NCI-H1436 (cell line): ENCODE measurements at places on chromosomes 7 and 10.

GRCh38 chr10:88395677-88396076 is 187.4 kb downstream of the RNLS start:
- DNase-seq: no peak

GRCh38 chr7:77862691-77863090 is 64.1 kb downstream of the PHTF2 start:
- peak; percentile 37 for DNase-seq

DNA sequence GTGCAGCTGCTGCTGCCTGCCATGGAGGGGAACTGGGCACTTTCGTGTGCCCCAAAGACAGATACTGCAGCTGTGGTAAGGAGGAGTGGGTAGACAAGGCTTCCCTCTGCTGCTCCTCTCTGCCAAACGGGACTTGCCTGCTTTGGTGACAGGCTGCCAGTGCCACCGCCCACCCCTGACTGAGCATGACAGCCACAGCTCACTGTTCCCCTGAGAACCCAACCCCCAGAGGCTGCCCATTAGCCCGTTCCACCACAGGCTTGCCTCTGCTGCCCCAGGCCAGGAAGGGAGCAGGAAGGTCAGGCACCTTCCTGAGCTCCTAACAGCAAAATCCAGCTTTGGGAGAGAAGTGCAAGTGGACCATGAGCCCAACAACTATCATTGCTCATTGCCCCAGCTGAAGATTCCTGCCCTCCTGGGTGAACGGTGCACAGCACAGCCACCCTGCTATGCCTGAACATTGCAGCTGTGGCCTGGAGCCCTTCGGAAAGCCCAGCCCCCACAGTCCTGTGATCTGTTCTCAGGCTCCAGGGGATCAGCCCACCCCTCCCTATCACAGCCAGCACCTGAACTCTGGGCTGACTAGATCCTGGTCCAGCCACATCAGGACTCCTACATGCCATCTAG is 58.7 kb upstream of the ANTXRL start:
- DNase-seq: no peak

DNA sequence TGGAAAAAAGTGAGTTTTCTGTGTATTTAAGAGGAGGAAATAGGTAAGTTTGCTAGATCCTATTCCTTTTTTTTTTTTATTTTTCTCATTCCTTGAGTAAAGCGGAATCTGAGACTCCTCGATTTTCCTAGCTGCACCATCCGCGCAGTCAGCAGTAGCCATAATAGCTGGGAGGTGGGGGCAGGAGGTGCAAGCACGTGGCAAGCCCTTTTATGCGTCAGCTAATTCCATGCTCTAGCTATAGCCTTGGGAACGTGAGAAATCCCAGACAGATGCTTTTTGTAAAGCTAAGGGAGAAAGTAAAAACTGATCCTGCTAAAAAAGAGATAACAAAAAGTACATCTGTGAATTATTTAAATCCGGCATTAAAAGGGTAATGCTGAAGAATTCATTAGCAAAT is 33.2 kb upstream of the TPK1 start:
- DNase-seq: no peak
